ENCODE measurements at places on chromosomes 3 and 15.
A peak's percentile ranks its signal among the peaks of the same experiment; 100 is the strongest.

- no peak for DNase-seq
Observed at GRCh38 chr15:21260966-21261395, 179.3 kb downstream of the POTEB3 start.

DNA sequence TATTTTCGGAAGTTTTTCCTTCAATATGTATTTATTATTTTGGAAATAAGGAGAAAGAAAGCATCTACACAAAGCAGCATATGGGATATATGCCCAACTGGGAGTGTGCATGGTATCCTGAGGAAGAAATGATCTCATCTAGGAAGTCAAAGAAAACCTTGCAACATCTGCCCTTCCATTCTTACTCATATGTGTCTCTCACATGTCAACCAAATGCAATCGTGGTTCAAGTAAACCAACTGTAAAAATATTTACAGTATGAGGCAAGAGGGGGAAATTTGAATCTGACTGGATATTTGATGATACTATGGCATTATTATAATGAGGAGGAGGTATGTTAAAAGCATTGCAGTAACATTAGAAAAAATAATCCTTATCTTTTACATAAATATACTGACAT is 3.2 kb upstream of the SCG3 start:
- no peak for DNase-seq

DNA sequence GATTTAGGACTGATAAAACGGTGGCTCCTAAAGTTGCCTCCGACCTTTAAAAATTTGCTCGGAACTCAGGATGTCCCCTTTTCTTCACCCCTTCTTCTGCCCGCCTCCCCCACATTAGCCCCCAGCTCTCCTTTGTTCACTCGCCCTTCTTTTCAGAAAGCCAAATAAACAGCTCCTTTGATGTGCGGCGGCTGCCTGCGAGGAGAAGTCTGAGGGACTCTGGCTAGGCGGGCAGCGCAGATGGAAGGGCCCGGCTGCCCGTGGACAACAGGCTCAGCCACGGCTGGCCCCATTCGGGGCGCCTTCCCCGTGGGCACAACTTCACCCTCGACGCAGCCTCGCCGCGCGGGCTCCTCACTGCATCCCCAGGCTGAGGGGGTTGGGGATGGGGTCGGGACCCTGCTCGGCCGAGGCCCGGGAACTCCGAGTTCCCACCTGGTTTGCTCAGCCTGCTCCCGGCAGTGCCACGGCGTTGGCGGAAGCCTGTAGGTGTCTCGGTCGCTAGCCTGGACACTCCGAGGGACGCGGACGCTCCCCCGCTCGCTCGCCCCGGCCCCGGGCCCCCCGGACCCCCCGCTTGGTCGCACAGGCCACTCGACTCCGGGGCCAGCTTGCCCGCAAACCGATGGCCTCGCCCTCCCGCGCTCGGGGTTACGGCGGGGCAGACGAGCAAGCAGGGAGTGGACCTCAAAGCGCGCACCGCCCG is 897 bp upstream of the TLE3 start:
- peak; percentile 33 for DNase-seq

DNA sequence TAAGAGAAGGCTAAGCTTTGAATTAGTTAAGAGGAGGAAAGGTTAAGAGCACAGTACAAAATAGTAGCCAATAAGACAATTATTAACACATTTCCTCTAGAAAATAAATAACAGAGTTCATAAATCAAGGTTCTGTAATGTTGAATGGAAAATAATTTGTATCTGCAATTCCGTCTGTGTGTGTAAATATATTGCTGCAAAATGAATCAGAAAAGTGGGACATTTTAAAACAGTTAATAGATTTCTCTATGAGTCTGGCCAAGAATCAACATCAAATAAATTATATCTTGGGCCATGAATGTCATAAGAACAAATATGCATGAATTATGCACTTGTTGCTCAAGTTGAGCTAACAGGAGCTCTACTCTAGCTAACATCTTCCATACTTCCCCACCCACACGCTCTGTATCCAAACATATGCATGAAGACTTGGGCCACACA is 14.2 kb upstream of the SUCNR1 start:
- DNase-seq = no peak

DNA sequence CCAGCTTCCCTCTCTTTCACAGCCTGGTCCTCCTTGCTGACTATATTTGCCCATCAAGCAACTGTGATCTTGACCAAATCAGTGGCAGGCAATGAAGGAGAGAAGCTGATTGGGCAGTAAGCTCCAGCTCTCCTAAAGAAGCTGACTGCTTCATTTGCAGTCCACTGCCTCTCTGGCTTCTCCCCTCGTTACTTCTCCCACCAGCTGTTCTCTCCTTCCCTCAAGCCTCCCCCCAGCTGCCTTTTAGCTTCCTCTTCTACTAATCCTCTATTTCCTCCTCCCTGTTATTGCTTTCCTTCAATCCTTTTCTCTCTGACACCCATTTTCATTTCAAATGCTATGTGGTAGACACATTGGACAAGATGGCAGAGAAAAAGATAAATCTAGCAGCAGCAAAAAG is 474.7 kb upstream of the UBE2E2 start:
- DNase-seq = no peak

DNA sequence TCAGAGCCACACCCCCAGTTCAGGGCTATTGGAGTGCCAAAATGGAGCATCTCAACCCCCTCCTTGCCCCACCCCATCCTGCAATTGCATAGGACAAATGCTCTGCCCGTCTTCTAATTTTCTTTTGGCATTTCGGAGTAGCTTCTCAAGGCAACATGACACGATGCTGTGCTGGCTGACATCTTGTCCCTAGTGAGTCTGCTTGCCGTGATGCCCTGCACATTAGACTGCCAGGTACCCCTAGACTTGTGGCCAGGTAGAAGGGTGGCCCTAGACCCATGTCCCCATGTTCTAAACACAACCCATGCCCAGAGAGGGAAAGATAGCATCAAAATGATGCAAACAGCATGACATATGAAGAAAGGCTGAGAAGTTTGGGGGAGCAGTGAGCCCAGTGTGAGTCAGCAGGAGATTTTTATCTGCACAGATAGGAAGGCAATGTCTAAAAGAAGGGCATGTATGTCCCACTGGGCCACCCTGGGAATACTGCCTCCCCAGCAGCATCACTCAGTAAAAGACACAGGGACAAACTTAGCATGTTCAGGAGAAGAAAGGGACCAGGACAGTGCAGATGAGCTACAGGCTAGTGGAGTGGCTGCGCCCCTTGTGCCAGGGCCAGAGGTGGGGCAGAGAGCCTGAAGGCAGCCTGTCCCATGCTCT is 36.8 kb downstream of the CA12 start:
- no peak for DNase-seq

DNA sequence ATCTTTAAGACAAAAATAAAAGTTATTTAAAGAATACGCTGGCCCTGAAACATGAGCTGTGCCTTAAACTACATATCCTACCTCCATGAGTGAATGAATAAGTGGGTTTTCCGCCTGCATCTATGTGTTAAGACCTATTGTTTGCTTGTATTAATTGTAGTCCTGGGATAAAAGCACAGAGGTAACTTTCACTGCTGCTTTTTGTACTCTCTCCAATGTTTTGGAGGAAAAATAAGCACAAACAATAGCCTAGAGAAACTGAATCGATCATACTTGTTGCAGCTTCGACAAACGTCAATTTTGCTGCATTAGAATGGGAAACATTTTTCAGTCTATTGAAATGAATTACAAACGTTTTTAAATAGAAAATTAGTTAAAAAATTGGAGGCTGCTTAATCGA is 1.3 kb upstream of the CTNNB1 start:
- no peak for DNase-seq

DNA sequence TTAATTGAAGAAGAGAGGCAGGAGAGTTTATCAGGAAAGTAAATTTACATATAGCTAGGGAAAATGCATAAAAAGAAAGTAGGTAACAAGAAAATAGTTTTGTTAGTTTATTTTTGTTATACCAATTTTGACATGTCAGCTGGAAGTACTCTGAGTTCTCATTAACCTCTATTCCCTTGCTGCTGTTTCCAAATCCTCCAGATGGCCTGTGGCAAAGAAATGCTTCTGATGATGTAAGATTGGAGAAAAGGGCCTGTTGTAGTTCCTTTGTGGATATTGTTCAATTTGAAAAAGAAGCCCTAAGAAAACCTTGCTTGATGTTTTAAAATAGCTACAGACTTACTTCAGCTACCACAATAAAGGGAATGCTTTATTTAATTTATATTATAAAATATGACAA is 192.9 kb upstream of the SLITRK3 start:
- DNase-seq = peak; percentile 3

GRCh38 chr3:68018275-68018674 is 363.9 kb upstream of the SUCLG2 start:
- DNase-seq = no peak

DNA sequence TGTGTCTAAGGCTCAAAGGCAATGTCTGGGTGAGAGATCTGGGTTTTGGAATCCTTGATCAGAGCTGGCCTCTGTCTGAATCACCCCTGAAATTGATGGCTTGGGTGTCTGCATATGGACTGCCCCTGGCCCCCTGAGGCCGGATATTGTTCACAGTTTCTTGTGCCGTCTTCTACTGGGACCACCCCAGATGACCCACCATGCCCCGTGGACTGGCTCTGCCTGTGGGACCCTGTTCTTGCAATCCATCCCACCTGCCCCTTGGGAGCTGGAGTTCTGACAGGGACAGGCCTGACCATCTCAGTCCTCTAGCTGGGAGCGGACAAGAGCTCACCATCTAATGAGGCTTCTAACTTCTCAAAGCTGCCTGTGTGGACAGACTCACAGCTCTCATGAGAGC is 119.9 kb downstream of the FAM43A start:
- no peak for DNase-seq

- DNase-seq = no peak
Observed at GRCh38 chr15:70385711-70386110, 288.0 kb upstream of the TLE3 start.

GRCh38 chr15:101441696-101442095 is 47.8 kb downstream of the PCSK6 start:
- no peak for DNase-seq

- peak; percentile 77 for DNase-seq
Observed at GRCh38 chr3:54968546-54969172, 40.8 kb upstream of the LRTM1 start.

- no peak for DNase-seq
Observed at GRCh38 chr3:124777762-124778470, 47.7 kb downstream of the UMPS start.

DNA sequence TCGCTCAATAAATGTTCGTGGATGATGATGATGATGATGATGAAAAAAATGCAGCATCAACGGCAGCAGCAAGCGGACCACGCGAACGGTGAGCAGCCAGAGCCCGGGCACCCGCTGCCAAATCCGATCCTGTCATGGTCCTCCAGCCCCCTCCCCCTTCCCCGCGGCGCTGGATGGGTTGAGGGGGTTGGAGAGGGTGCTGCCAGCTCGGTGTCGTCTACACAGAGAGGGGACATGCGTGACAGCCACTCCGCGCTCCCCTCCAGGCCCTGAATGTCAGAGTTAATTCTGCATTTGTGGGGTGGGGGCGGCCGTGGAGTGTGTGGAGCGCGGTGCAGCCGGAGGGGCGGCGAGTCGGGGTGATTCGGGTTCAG is 722 bp downstream of the CACNA1D start:
- no peak for DNase-seq

GRCh38 chr3:129087138-129087702 is 26.6 kb downstream of the GP9 start:
- peak; percentile 39 for DNase-seq

DNA sequence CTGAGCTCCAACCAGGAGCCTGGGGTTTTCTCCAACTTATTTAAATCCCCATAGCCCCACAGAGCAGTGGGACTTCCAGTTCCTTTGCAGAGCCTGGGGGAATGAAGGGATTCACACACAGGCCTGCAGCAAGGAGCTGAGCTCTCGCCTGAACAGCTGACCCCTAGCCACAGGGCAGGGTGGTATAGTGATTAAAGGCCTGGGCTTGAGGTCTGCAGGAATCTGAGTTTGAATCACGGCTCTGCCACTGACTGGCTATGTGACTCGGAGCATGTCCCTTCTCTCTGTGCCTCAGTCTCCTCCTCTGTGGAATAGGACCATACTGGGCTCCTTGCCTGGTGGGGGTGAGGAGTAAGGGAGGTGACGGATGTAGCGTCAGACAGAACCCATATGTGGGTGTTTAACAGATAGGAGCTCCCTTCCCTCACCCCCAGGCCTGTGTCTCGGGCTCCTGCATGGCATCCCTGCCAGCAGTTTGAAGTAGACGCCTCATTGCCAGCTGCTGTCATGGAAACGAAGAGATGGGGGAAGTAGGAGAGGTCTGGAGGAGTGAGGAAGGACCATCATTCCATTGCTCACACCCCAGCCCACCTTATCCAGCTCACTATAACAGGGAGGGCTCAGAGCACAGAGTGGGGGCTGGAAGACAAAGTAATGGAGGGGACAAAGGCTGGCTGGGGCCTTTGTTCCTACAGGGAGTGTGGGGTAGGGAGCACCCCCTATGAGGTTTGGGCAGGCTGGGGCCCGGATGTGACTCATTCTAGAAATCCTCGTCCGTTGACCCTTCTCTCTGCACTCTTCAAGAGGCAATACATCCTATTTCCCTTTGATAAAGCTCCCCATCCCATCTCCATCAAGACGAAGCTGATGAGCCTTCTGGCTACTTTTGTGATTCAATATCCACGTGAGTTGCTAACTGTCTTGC is 14.8 kb downstream of the HRH1 start:
- DNase-seq = peak; percentile 34

DNA sequence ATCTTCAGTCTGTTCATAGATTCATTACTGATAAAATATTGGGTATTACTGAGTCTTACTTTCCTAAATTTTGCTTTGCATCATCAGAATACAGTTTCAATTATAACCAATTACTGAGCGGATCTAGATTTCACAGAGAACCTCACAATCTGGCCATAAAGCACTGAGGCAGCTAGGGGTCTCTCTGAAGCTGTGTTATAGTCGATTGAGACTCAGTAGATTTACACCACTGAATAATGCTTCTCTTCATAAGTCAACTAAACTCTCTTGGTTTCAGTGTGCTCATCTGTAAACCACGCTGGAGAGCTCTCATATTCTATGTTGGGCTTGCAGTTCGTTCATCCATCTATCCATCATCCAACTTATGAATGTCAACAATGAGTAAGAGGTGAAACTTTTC is 180.6 kb downstream of the GREM1 start:
- DNase-seq = no peak

DNA sequence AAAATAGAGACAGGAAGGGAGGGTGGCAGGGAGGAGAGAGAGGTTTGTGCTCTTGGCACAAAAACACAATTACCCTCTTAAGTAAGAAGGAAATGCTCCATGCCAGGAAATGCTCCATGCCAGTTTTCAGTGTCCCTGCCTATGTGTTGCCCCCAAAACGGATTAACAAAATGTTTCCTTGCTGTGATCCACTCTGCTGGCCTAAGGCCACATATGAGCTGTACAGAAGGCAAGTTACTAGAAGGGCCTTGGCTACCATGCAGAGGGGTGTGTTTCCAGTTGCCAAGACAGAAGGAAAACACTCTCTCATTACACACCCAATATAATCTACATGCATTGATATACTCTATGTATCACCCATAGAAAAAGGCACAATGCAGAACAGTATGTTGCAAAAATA is 98.2 kb upstream of the PTPRG start:
- DNase-seq = no peak

DNA sequence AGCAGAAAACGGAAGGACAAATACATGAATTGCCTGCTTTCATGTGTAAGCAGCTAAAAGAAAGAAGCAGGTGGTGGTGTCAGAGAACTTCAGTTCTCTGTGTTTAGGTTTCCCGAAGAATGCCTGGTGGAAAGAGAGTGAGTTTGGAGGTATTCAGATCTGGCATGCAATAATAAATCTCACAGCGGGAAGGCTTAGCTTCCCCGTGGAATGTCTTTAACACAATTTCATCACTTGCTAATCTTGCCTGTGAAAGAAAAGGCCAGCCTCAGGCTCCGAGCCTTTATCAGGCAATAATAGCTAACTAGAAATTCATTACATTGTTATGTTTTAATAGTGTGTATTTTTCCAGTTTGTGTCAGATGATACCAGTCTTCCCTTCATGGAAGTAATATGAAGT is 220.3 kb downstream of the PDZRN3 start:
- DNase-seq = no peak
